Activated CD4-positive, alpha-beta memory T cell treated with anti-CD3 and anti-CD28 coated beads for 36 hours (primary cell): ENCODE measurements at places on chromosomes 1 and 21.

GRCh38 chr21:36776981-36777617, 78.2 kb downstream of the SIM2 start:
- H3K4me3 ChIP-seq: no peak overlapping the region
- H3K27me3 ChIP-seq: no peaks in the 10 kb centered on the region
- no peaks in the 10 kb centered on the region for H3K36me3 ChIP-seq
- no peak overlapping the region for H3K27ac ChIP-seq
- DNase-seq: no peak

GRCh38 chr1:182213163-182213562, 151.7 kb upstream of the ZNF648 start:
- H3K36me3 ChIP-seq: no peaks in the 10 kb centered on the region
- no peak overlapping the region for H3K4me3 ChIP-seq
- peaks cover 8% of the 10 kb centered on the region for H3K27me3 ChIP-seq
- no peaks in the 10 kb centered on the region for H3K4me1 ChIP-seq

DNA sequence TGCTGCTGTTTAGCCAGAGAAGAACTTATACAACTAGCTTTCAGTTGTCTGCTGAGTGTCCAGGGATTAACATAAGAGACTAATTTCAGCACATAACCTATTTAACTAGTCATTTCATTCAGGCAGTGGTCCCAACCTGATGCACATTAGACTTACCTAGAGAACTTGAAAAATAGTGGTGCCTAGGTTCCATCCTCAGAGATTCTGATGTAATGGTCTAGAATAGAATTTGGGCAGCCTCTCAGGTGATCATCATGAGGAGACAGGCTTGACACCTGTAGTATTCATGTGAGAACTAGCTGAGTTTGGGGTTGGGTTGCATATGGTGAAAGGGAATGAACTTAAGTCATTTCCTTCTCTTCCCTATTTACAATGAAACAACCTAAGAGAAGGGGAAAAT, 24.8 kb downstream of the CNST start:
- H3K27me3 ChIP-seq: no peaks in the 10 kb centered on the region
- H3K4me1 ChIP-seq: peaks cover 51% of the 10 kb centered on the region
- H3K36me3 ChIP-seq: peaks cover 25% of the 10 kb centered on the region
- H3K4me3 ChIP-seq: no peak overlapping the region
- peak overlapping the region; percentile 71 for H3K27ac ChIP-seq

GRCh38 chr1:111669268-111669667, 49.7 kb downstream of the RAP1A start:
- no peak overlapping the region for H3K4me3 ChIP-seq
- H3K36me3 ChIP-seq: peaks cover 33% of the 10 kb centered on the region
- H3K27ac ChIP-seq: peak overlapping the region; percentile 16
- no peaks in the 10 kb centered on the region for H3K27me3 ChIP-seq
- H3K4me1 ChIP-seq: peaks cover 82% of the 10 kb centered on the region

- no peak overlapping the region for H3K27ac ChIP-seq
- H3K36me3 ChIP-seq: no peaks in the 10 kb centered on the region
- DNase-seq: no peak
- H3K27me3 ChIP-seq: peaks cover 23% of the 10 kb centered on the region
- H3K4me3 ChIP-seq: no peak overlapping the region
Observed at GRCh38 chr21:45377866-45378257, 27.1 kb upstream of the COL18A1 start.

DNA sequence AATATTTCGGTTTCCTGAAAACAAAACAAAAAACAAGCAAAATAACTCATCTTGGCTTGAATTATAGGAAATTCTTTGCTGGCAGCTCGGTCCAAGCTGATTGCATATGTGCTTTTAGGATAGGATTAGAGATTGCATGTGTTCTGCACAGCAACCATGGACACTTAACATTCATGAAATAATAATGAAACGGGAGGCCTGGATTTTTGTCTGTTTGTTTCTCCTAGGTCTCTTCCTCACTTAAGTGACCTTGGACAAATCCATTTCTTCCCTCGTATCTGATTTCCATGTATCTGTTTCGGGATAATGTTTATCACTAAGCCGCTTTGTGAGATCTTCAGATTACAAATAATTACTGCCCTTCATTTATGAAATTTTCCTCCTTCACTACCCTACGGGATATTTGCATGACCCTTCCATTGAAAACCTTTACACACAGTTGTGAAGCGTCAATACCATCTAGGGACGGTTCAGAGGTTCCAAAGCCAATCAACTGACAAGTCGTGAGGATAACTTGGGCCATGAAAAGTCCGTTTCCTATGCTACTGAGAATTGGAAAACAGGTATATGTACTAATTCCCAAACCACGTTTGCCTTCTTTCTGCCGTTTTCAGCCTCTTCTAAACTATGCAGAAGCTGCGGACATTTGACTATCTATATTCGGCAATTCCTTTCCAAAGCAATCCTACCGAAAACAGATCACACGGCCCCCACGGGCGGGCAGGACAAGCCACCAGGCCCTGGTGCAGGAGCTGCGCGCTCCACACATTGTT, 1.3 kb upstream of the H3-3A start:
- H3K4me3 ChIP-seq: peak overlapping the region; percentile 85
- H3K36me3 ChIP-seq: peaks cover 36% of the 10 kb centered on the region
- H3K27ac ChIP-seq: peak overlapping the region; percentile 84
- no peaks in the 10 kb centered on the region for H3K27me3 ChIP-seq

DNA sequence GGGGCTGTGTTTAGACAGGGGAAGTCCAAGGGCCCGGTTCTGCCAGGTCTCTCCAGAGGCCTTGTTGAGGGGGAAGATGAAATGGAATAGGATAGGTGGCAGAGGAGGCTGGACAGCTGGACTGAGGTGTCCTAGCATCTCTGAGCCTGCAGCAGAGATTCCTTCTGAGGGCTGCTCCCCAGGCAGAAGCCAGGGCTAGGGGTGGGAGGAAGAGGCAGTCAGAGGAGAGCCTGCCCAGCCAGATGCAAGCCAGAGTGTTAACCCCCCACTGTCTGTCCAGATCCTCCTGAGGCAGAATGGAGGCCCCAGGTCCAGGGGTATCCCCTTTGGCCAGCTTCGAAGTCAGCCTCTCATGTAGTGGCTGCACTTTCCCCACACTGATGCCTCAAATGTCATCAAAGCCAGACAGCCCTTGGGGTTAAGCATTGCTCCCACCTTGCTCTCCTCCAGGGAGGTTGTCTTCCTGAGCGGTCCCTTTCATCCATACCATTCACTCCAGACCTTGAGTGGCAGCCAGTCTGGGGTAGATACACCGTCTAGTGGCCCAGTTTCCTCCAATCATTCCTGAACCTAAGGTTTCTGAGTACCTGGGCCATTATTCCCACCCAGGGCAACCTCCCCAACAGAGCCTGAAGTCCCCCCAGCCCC, 1.7 kb downstream of the CSF1 start:
- DNase-seq: no peak
- peak overlapping the region; percentile 88 for H3K4me3 ChIP-seq
- peak overlapping the region; percentile 87 for H3K27ac ChIP-seq
- no peaks in the 10 kb centered on the region for H3K27me3 ChIP-seq
- peaks cover 54% of the 10 kb centered on the region for H3K4me1 ChIP-seq
- H3K36me3 ChIP-seq: peaks cover 51% of the 10 kb centered on the region

- H3K4me1 ChIP-seq: peaks cover 28% of the 10 kb centered on the region
- no peak overlapping the region for H3K4me3 ChIP-seq
- no peaks in the 10 kb centered on the region for H3K36me3 ChIP-seq
- no peak for DNase-seq
- H3K27me3 ChIP-seq: no peaks in the 10 kb centered on the region
Observed at GRCh38 chr1:54456921-54457529, 50.8 kb upstream of the SSBP3 start.

DNA sequence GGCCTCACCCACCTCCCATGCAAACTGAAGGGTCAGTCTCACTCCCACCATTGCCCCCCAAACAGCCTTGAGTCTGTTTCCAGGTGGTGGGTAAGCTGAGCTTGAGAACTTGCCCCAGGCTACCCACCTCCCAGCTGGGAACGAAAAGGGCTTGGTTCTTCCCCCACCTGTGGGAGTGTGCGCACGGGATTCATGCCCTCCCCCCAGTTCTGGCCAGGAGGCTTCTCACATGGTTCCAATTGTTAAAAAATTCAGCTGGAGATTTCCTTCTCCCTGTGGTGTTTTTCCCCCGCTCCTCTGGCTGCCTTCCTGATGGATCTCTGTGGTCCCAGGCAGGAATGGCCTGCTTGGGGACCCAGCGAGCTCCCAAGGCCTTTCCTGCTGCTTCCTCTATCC, 81.8 kb upstream of the C21orf91 start:
- no peak for DNase-seq
- H3K27ac ChIP-seq: no peak overlapping the region
- no peak overlapping the region for H3K4me3 ChIP-seq
- H3K36me3 ChIP-seq: peaks cover 4% of the 10 kb centered on the region
- peaks cover 6% of the 10 kb centered on the region for H3K4me1 ChIP-seq

DNA sequence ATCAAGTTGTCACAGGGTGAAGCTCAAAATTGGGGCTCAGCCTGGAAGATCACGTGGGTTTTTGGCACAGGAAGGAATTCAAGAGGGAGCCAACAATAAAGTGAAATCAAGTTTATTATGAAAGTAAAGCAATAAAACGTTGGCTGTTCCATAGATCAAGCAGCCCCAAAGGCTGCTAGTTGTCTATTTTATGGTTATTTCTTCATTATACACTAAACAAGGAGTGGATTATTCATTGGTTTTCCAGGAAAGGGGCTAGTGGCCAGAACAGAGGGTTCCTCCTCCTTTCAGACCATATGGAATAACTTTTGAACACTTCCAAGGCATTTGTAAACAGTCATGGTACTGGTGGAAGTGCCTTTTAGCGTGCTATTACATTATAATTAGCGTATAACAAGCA, 723.5 kb upstream of the ADAMTS5 start:
- H3K27me3 ChIP-seq: no peaks in the 10 kb centered on the region
- no peak overlapping the region for H3K4me3 ChIP-seq
- H3K4me1 ChIP-seq: no peaks in the 10 kb centered on the region
- no peak for DNase-seq
- no peak overlapping the region for H3K27ac ChIP-seq

DNA sequence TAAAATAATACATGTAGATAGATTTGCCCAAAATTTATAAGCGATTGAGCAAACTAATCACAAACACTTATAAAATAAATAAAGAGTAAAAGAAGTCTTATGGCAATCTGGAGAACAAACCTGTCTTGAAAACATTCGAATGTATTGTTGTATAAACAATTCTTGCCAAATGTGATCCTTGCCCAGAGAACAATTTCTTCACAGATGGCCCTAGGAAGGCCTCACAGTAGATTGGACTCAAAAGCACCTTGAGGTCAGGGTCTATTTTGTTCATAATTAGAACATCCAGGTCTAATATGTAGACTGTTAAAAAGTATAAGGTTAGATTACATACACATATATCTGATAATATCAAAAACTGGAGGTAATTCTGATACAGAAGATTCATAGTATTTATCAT, 202.4 kb downstream of the KCNT2 start:
- DNase-seq: no peak
- H3K27ac ChIP-seq: no peak overlapping the region
- H3K27me3 ChIP-seq: no peaks in the 10 kb centered on the region
- no peaks in the 10 kb centered on the region for H3K4me1 ChIP-seq
- H3K36me3 ChIP-seq: no peaks in the 10 kb centered on the region

GRCh38 chr1:116504308-116505156, 66.3 kb downstream of the CD58 start:
- H3K4me1 ChIP-seq: peaks cover 65% of the 10 kb centered on the region
- no peaks in the 10 kb centered on the region for H3K27me3 ChIP-seq
